Mesenchymal stem cell (in vitro differentiated cells and primary cell): ENCODE measurements at places on chromosomes 1 and 21.

DNA sequence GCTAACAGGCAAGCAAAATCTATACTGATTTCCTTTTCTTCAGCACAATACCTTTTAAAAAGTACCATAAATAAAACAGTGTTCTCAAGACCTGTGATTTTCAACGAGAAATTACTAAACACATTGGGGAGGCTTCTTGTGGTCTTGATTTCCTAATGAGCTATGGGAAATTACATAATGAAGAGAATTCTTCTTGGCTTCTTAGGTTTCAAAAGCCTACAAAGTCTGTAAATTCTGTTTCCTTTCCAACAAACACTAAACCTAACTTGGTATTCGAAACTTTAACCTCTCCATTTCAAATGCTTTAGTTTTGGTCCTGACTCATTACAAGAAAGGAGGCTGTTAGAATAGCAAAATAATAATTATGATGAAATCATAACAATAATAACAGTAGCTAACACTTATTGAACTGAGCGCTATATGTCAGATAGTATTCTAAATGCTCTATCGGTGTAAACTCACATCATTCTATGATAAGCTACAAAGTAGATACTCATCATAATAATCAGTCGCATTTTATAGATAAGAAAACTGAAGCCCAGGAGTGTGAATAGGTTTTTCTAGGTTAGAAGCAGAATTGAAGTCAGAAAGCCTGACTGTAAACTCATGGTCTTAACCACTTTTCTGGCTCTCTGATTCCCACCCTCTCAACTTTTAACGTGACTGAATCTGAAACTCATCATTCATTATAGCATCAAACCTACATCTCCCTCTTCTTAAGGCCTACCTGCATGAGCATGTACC, 486.7 kb downstream of the SMYD3 start:
- no peak for DNase-seq
- no peaks in the 10 kb centered on the region for H3K36me3 ChIP-seq
- H3K4me1 ChIP-seq = no peaks in the 10 kb centered on the region
- H3K4me3 ChIP-seq = no peak overlapping the region

GRCh38 chr1:204094313-204094729, 21.4 kb downstream of the SOX13 start:
- DNase-seq = no peak
- H3K27ac ChIP-seq = no peak overlapping the region
- H3K27me3 ChIP-seq = peaks cover 12% of the 10 kb centered on the region
- H3K4me3 ChIP-seq = no peak overlapping the region
- H3K36me3 ChIP-seq = no peaks in the 10 kb centered on the region

DNA sequence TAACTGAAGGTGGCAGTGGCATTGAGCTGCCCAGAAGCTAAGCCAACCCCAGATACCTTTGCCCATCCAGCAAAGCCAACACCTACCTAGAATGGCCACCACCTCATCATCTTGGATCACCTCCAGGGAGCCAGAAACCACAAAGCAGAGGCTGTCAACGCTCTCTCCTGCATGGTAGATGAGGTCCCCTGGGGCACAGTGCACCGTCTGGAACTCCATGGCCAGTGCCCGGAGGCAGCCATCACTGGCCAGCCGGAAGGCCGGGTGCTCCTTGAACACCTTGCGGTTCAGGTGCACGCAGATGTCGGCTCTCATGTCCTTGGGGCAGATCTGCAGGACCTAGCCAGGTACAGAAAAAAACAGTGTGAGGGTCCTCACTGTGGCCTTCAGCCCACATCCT, 336.5 kb downstream of the KCNH1 start:
- peaks cover 3% of the 10 kb centered on the region for H3K4me1 ChIP-seq
- DNase-seq = no peak

GRCh38 chr1:26288311-26288941, 8.5 kb downstream of the SH3BGRL3 start:
- DNase-seq = no peak
- peaks cover 11% of the 10 kb centered on the region for H3K36me3 ChIP-seq
- peaks cover 60% of the 10 kb centered on the region for H3K4me1 ChIP-seq
- peak overlapping the region; percentile 43 for H3K27ac ChIP-seq
- no peaks in the 10 kb centered on the region for H3K27me3 ChIP-seq
- H3K4me3 ChIP-seq = no peak overlapping the region

DNA sequence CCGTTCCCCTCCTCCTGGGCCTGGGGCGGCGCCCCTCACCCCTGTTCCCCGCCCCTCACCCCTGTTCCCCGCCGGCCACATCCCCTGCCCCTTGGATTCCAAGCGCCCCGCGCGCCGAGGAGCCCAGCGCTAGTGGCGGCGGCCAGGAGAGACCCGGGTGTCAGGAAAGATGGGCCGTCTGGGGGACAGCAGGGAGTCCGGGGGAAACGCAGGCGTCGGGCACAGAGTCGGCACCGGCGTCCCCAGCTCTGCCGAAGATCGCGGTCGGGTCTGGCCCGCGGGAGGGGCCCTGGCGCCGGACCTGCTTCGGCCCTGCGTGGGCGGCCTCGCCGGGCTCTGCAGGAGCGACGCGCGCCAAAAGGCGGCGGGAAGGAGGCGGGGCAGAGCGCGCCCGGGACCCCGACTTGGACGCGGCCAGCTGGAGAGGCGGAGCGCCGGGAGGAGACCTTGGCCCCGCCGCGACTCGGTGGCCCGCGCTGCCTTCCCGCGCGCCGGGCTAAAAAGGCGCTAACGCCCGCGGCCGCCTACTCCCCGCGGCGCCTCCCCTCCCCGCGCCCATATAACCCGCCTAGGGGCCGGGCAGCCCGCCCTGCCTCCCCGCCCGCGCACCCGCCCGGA, at the start of gene TP73:
Gene TP73 (plus strand): TSS at position 587 of the 618 bp plus-strand sequence. CDS start 29,850 bp downstream, outside the sequence.
- DNase-seq = no peak
- no peak within 1 kb of the TSS for H3K4me3 ChIP-seq
- peaks cover 4% of the 10 kb centered on the region for H3K36me3 ChIP-seq
- peaks cover 64% of the 10 kb centered on the region for H3K27me3 ChIP-seq

DNA sequence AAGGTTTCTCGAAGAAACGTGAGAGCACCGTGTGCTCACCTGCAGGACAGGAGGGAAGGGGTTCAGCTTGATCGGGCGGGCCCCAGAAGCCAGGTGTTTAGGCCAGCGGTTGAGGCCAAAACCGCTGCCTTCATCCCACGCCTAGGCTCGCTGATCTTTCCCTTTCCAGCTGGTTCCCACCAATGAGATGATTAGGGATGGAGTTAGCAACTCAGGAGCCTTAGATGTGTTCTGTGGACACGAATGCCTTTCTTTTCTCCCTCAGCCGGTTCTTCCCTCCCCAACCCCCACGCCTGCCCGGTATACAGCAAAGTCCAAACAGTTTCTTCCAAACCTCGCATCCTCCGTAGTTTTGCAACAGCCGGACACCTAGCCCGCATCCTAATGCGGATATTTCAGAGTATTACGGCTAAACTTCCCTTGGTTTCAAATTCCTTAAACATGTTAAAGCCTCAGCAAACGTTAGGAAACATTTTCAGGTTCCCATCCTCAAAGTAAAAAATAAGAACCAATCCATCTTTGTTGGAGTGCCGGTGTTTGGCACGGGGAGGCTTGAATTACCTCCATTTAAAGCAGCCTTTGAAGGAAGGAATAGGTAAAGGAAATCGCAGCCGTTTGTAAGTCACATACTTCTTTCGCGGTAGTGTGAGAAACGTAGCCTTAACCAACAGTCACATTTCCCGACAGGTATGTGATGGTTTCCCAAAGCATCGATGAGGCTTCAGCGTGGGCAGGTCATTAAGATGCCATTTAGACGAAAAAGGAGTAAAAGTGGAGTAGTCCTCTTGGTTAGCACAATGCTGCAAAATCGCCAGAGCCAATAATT, 1.1 kb downstream of the LRRC8C start:
- DNase-seq = peak; percentile 53
- H3K4me1 ChIP-seq = peaks cover 9% of the 10 kb centered on the region
- no peaks in the 10 kb centered on the region for H3K27me3 ChIP-seq
- H3K36me3 ChIP-seq = no peaks in the 10 kb centered on the region

GRCh38 chr1:116951200-116951935, 41.7 kb downstream of the PTGFRN start:
- H3K4me3 ChIP-seq = peak overlapping the region; percentile 60
- peaks cover 11% of the 10 kb centered on the region for H3K36me3 ChIP-seq
- H3K27me3 ChIP-seq = no peaks in the 10 kb centered on the region
- DNase-seq = peak; percentile 61

- no peaks in the 10 kb centered on the region for H3K36me3 ChIP-seq
- H3K27ac ChIP-seq = peak overlapping the region; percentile 93
- no peaks in the 10 kb centered on the region for H3K27me3 ChIP-seq
- DNase-seq = peak; percentile 77
- H3K4me3 ChIP-seq = no peak overlapping the region
- peaks cover 21% of the 10 kb centered on the region for H3K4me1 ChIP-seq
Observed at GRCh38 chr1:172638885-172639831, 19.7 kb upstream of the FASLG start.

- H3K27me3 ChIP-seq = no peaks in the 10 kb centered on the region
- H3K4me1 ChIP-seq = peaks cover 4% of the 10 kb centered on the region
- no peak overlapping the region for H3K4me3 ChIP-seq
- DNase-seq = no peak
Observed at GRCh38 chr1:212438831-212439237, 6.1 kb downstream of the NENF start.

- H3K27ac ChIP-seq = no peak overlapping the region
- H3K36me3 ChIP-seq = no peaks in the 10 kb centered on the region
- DNase-seq = no peak
- no peak overlapping the region for H3K4me3 ChIP-seq
- H3K4me1 ChIP-seq = peaks cover 11% of the 10 kb centered on the region
Observed at GRCh38 chr1:209387271-209387968, 196.1 kb upstream of the CAMK1G start.

- H3K27ac ChIP-seq = peak within 1 kb of the TSS; percentile 98
- DNase-seq = peak; percentile 89
- H3K4me1 ChIP-seq = peaks cover 69% of the 10 kb centered on the region
- H3K36me3 ChIP-seq = peaks cover 24% of the 10 kb centered on the region
- no peaks in the 10 kb centered on the region for H3K27me3 ChIP-seq
- peak within 1 kb of the TSS; percentile 64 for H3K4me3 ChIP-seq
Observed at GRCh38 chr1:1358433-1359271, at the start of gene MXRA8. Gene MXRA8, minus strand, starts transcription at chr1:1358555. Its CDS starts 51 bp downstream, at chr1:1358504.

GRCh38 chr1:162230096-162230495, 146.6 kb downstream of the SPATA46 start:
- no peak overlapping the region for H3K4me3 ChIP-seq
- no peaks in the 10 kb centered on the region for H3K36me3 ChIP-seq
- H3K27me3 ChIP-seq = peaks cover 22% of the 10 kb centered on the region
- peaks cover 3% of the 10 kb centered on the region for H3K4me1 ChIP-seq
- no peak for DNase-seq
- H3K27ac ChIP-seq = no peak overlapping the region

DNA sequence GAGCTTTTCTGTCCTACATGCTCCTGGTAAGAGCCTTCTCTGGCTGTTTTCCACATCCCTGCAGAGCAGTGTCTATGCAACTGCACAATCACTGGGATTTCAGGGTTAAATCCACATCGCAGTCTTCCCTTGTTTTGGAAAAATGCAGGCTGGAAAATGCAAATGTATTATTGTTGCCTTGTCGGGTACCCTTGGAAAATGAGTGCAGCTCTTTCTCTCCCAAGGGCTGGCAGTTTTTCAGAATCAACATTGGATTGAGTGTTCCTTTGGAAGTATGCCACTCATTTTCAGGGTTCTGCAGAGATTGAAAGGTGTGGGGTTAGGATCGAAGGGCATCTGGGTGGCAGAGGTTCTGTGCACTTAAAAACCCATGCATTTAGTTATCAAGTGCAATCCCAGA, 3.2 kb downstream of the NOS1AP start:
- peaks cover 11% of the 10 kb centered on the region for H3K4me1 ChIP-seq
- no peak for DNase-seq
- no peak overlapping the region for H3K27ac ChIP-seq
- H3K36me3 ChIP-seq = no peaks in the 10 kb centered on the region

DNA sequence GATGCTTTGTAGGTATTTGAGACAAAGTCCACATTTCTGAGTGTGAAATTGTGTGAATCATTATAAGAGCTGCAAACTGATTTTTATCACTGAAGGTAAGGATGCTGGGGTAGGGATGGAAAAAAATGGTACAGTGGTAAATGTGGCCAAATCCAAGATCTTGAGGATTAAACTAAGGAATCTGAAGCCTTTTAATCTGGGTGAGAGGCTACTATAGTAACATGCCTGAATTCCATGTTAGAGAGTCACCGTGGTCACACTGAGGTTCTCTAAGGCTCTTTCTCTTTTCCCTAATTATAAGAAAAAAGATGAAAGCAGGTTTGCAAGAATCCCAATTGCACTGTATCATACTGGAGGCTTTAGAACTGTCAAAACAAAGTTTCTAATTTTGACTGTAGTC, 17.6 kb downstream of the PTGER3 start:
- no peak for DNase-seq
- no peaks in the 10 kb centered on the region for H3K4me1 ChIP-seq
- H3K4me3 ChIP-seq = no peak overlapping the region

DNA sequence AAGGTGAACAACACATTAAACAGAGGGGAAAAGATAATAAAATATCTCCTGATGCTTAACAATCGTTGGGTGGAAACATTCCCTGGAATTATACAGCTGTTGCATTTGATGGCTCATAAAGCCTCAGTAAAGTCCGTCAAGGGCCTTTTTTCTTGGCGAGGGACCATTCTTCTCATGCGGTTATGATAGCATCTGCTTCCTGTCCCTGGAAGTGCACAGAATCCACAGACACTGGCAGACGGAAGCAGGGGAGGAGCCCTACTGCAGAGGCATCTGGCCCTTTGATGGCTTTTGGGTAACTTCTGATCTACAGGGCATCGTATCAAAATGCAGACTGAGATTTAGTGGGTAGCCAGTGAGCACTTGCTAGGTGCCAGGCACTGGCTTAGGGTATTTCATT, 286.9 kb downstream of the KIF26B start:
- H3K4me3 ChIP-seq = no peak overlapping the region
- H3K27me3 ChIP-seq = peaks cover 15% of the 10 kb centered on the region
- H3K27ac ChIP-seq = no peak overlapping the region
- DNase-seq = peak; percentile 43
- H3K4me1 ChIP-seq = no peaks in the 10 kb centered on the region
- no peaks in the 10 kb centered on the region for H3K36me3 ChIP-seq

- DNase-seq = peak; percentile 97
- H3K4me3 ChIP-seq = peak overlapping the region; percentile 30
- peaks cover 25% of the 10 kb centered on the region for H3K4me1 ChIP-seq
- H3K27me3 ChIP-seq = no peaks in the 10 kb centered on the region
- peak overlapping the region; percentile 98 for H3K27ac ChIP-seq
Observed at GRCh38 chr21:43333298-43334062, 93.5 kb downstream of the SIK1 start.
